ENCODE measurements at places on chromosomes 13 and 19. TPM values are rescaled to one million over a fixed set of nuclear protein-coding genes. Genes with fewer than 3 reads are reported as not detected.

- no peak overlapping the region for H3K4me3 ChIP-seq
- DNase-seq: no peak
- peaks cover 5% of the 10 kb centered on the region for H3K36me3 ChIP-seq
These were observed 5.0 kb downstream of the TLE5 start for GRCh38 chr19:3057275-3057714.

DNA sequence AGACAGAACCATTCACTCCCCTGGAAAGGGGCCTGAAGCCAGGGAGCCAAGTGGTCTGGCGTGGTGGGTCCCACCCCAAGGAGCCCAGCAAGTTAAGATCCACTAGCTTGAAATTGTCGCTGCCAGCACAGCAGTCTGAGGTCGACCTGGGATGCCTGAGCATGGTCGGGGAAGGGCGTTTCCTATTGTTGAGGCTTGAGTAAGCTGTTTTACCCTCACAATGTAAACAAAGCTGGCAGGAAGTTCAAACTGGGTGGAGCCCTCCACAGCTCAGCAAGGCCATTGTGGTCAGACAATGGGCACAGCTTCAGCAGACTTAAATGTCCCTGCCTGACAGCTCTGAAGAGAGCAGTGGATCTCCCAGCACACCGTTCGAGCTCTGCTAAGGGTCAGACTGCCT lies 195.6 kb upstream of the DACH1 start:
- peaks cover 3% of the 10 kb centered on the region for H3K36me3 ChIP-seq
- no peak overlapping the region for H3K4me3 ChIP-seq
- no peaks in the 10 kb centered on the region for H3K27me3 ChIP-seq
- H3K27ac ChIP-seq: no peak overlapping the region
- DNase-seq: no peak
- no peaks in the 10 kb centered on the region for H3K4me1 ChIP-seq

- H3K27me3 ChIP-seq: no peaks in the 10 kb centered on the region
- H3K36me3 ChIP-seq: no peaks in the 10 kb centered on the region
- H3K4me3 ChIP-seq: no peak overlapping the region
These were observed 58.0 kb upstream of the CYSLTR2 start for GRCh38 chr13:48595431-48596429.

DNA sequence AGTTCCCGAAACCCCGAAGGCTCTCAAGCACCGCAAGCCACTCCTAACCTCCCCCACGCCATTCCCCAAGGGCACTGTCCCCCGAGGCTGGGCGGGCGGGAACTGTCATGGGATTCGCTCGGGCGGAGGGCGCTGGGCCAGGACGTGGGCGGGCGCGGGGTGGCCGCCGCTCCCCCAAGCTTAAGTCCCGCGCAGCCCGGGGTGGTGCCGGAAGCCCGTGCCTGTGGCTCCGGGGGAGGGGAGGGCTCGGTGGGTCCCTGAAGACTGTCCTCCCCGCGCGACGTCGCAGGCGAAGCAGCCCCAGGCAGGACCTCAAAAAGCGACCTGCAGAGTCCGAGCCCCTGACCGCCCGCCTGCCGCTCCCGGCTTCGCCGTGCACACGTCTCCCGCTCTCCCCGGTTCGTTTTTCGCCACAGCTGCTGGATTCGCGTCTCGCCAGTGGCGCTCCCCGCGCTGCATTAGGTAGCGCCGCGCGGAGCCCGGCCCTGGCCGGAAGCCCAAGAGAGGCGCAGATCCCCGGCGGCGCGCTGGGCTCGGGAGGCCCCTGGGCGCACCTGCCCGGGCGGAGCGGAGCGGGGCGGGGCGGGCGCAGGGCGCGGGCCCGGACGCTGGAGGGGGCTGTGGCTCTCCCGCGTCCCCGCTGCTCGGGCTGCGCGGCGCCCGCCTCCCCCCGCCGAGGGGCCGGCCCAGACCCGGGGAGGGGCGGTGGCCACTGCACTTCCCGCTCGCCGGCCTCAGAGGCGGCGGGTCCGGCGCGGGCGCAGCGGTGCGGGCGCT lies at the start of gene FARP1:
FARP1 (plus strand) TSS at position 715 of the 777 bp plus-strand sequence. CDS start 70,149 bp downstream, outside the sequence.
- H3K4me1 ChIP-seq: peaks cover 11% of the 10 kb centered on the region
- peak; percentile 75 for DNase-seq
- peak within 1 kb of the TSS; percentile 82 for H3K4me3 ChIP-seq

DNA sequence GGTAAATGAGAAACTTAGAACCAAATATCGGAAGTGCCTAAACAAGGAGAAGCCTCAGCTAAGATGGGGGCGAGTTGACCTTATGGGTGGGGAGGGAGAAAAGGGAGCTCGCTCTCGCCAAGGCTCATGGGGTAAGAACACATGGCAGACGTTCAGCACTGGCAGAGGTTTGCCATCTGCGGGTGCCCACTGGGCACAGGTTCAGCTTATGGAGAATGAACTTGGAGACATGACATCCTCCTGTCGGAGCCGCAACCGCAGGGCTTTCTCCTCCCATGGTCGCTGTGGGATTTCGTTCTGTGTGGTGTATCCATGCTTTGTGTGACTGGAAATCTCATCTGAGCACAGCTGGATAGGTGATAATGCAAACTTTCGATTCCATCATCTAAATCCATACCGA lies 36.1 kb upstream of the PEPD start:
- no peaks in the 10 kb centered on the region for H3K36me3 ChIP-seq
- no peak overlapping the region for H3K27ac ChIP-seq
- H3K27me3 ChIP-seq: no peaks in the 10 kb centered on the region
- H3K4me3 ChIP-seq: no peak overlapping the region
- no peak for DNase-seq
- no peaks in the 10 kb centered on the region for H3K4me1 ChIP-seq

- no peak overlapping the region for H3K4me3 ChIP-seq
- DNase-seq: no peak
- H3K36me3 ChIP-seq: no peaks in the 10 kb centered on the region
- no peaks in the 10 kb centered on the region for H3K4me1 ChIP-seq
These were observed 2275.0 kb upstream of the PCDH20 start for GRCh38 chr13:63690672-63691071.

DNA sequence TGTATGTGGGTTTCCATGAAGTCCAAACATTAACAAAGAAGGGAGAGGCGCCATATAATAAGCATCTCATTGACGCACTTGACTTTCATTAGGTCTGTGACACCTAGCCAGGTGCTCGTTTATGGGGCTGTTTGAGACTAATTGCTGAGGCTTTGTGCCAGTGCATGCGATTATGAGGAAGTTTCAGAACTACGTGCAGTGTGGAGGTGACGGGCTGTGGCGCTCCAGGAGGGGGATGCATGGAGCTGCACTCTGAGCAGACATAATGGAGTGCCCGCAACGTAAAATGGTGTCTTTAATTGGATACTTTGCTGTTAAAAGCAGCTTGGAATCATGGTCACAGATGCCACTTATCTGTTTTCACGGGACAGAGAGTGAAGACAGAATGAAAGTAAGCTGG lies 223.2 kb downstream of the FGF9 start:
- no peak overlapping the region for H3K4me3 ChIP-seq
- peaks cover 6% of the 10 kb centered on the region for H3K4me1 ChIP-seq
- DNase-seq: no peak
- peak overlapping the region; percentile 34 for H3K27ac ChIP-seq

GRCh38 chr19:38831142-38831605 lies 420 bp downstream of the ECH1 start:
- peak overlapping the region; percentile 98 for H3K27ac ChIP-seq
- DNase-seq: peak; percentile 50
- peaks cover 42% of the 10 kb centered on the region for H3K4me1 ChIP-seq
- peak overlapping the region; percentile 87 for H3K4me3 ChIP-seq
- H3K27me3 ChIP-seq: no peaks in the 10 kb centered on the region

- no peak overlapping the region for H3K4me3 ChIP-seq
- peak; percentile 62 for DNase-seq
- H3K27ac ChIP-seq: no peak overlapping the region
- peaks cover 4% of the 10 kb centered on the region for H3K36me3 ChIP-seq
These were observed 82.8 kb upstream of the MTIF3 start for GRCh38 chr13:27533155-27533643.

DNA sequence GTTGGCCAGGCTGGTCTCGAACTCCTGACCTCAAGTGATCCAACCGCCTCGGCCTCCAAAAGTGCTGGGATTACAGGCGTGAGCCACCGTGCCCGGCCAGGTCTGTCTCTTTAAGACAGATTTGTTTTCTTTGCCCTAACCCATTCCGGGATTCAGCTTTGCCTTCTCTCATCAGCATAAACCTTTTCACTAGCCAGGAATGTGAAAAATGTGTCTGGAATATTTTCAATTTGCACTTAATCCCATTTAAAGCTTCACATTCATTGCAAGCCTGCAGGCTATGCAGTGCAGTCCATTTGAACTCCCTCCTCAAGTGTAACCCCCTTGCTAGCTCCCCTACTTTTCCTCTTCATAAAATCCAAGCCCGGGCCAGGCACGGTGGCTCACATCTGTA lies 880 bp upstream of the TMEM160 start:
- H3K4me3 ChIP-seq: peak overlapping the region; percentile 99
- H3K27me3 ChIP-seq: no peaks in the 10 kb centered on the region
- no peak for DNase-seq
- H3K4me1 ChIP-seq: peaks cover 23% of the 10 kb centered on the region

DNA sequence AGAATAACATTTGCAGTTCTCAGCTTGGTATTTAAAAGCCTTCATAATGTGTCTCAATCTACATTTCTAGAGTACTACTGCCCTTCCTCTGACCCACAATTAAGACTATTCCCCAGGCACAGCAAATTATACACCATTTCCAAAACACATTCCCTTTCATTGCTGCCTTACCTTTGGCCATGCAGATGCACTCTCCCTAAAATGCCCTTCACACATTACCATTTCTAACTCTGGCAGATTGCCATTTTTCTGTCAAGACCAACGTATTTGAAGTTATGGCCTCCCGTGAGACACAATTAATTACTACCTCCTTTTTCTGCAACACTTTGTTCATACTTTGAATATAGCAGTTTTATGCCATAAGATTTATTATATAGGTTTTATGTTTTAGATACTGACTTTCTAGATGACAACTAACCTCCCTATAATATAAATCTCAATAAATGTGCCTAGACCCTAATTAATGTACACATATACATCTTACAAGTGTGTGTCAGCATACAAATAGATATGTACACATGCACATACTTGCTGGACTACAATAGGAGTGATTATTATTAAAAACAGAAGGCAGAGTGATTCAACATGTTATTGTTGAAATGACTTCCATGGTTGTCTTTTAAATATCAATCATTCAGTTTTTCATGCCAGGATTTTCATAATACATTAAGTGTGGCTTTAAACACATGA lies 2902.5 kb downstream of the PCDH9 start:
- H3K4me1 ChIP-seq: no peaks in the 10 kb centered on the region
- H3K27me3 ChIP-seq: no peaks in the 10 kb centered on the region
- H3K27ac ChIP-seq: no peak overlapping the region
- DNase-seq: no peak
- H3K36me3 ChIP-seq: no peaks in the 10 kb centered on the region

SIGLECL1 gene
- not detected for total RNA-seq

TLE2 gene
- 12.4 TPM for total RNA-seq

MAP4K1 gene
- 261 TPM for total RNA-seq

PGLYRP1 gene
- not detected for total RNA-seq

WDR88 gene
- total RNA-seq: not detected

JAK3 gene
- 235 TPM for total RNA-seq

Measured in activated T-cell treated with anti-CD3 and anti-CD28 coated beads, Interleukin-2, amount 50 U/mL, for 72 hours (primary cell).